ENCODE measurements at places on chromosomes 16 and 17. TPM values are rescaled to one million over a fixed set of nuclear protein-coding genes. Genes with fewer than 3 reads are reported as not detected.

The PLA2G10 gene
- polyA plus RNA-seq, result 0.47 TPM

DNA sequence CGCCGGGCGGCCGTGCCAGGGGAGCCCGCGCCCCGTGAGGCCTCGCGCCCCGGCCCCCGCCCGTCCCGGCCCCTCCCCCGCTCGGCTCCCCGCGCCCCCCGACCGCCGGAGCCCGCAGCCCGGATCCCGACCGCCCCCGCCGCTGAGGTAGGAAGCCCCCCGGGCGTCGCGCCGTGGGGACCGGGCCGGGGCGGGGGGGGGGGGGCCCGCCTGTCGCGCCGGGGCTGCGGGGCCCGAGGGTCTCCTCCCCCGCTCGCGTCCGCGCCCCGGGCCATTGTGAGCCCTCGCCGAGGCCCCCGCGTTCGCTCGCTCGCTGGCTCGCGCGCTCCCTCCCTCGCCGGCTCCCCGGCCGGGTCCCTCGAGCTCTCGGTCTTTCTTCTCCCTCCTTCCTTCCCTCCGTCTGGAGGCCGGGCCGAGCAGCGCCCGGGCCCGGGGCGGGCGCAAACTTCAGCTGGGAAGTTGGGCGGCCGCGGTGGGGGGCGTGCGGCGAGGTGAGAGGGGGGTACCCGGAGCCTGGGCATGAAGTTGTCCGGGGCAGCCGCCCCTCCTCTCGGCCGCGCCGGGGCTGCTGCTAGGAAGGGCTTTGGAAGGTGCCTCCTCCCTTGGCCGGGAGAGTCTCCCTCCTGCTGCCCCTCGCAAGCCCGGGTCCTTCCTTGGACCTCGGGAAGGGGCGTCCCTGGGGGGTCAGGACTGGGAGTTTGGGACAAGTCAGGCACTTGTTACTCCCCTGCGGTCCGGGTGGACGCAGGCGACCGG is 419 bp downstream of the GLIS2 start:
- no peak for DNase-seq

DNA sequence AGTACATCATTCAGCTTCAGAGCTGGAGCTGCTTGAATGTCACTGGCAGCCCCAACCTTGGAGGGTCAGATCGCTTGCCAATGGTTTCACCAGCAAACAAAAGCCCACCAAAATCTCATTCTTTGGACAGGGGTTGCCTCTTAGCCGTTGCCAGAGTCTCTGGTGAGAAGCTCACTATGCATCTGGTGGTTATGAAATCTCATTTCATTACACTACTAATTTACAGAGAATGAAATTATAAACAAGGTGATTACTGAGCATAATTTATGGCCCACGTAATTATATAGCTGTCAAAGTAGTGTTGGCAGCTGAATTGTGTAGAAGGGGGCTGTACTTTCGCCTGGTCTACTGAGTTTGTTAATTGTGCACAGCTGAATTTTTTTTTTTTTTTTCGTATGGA is 688.9 kb upstream of the KIF2B start:
- no peak for DNase-seq

The FBXW10B gene
- 0.66 TPM for polyA plus RNA-seq

- DNase-seq, result no peak
Observed at GRCh38 chr17:57006040-57006439, 28.1 kb downstream of the SCPEP1 start.

The TSPOAP1 gene
- 46.5 TPM for polyA plus RNA-seq

- no peak for DNase-seq
Observed at GRCh38 chr16:27384425-27384824, 17.5 kb upstream of the IL21R start.

DNA sequence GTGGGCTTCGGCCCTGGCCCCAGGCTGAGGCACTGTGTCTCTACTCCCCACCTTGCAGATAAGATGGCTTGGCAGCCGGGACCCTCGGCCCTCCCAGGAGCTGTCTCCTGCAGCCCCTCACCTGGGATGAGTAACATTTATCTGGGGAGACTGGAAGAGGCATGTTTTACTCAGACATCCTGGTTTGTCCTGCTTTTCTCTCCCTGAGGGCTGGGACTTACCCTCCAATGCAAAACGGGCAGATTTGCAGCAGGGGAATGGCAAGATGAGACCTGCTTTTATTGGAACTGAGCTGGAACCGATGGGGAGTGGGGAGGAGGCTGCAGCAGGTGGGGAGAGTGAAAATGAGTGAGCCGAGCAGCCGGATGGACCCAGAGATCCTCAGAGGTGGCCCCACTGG is 27.3 kb upstream of the UBE2G1 start:
- no peak for DNase-seq

The TBX6 gene
- 1.7 TPM for polyA plus RNA-seq

- no peak for DNase-seq
Observed at GRCh38 chr16:85436207-85436606, 176.9 kb upstream of the GSE1 start.

DNA sequence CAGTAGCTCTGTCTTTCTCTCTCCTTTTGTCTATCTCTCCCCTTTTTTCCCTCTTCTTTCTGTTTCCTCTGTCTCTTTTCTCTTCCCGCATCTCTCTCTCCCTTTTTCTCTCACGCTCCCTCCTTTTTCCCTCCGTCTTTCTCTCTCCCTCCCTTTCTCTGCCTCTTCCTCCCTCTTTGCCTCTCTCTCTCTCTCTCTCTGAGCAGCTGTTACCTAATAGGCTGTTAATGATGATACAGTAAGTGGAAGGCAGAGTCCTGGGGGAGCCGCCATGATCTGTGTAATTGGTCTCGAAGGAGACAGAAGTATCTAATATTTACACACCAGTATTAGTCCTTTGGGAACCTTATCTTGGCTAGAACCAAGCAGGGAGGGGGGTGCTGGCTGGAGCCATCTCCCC is 136.1 kb upstream of the CIBAR2 start:
- DNase-seq, result no peak

The KRT25 gene
- 0.09 TPM for polyA plus RNA-seq

- DNase-seq, result no peak
Observed at GRCh38 chr17:66783656-66784381, 51.1 kb upstream of the CACNG5 start.

DNA sequence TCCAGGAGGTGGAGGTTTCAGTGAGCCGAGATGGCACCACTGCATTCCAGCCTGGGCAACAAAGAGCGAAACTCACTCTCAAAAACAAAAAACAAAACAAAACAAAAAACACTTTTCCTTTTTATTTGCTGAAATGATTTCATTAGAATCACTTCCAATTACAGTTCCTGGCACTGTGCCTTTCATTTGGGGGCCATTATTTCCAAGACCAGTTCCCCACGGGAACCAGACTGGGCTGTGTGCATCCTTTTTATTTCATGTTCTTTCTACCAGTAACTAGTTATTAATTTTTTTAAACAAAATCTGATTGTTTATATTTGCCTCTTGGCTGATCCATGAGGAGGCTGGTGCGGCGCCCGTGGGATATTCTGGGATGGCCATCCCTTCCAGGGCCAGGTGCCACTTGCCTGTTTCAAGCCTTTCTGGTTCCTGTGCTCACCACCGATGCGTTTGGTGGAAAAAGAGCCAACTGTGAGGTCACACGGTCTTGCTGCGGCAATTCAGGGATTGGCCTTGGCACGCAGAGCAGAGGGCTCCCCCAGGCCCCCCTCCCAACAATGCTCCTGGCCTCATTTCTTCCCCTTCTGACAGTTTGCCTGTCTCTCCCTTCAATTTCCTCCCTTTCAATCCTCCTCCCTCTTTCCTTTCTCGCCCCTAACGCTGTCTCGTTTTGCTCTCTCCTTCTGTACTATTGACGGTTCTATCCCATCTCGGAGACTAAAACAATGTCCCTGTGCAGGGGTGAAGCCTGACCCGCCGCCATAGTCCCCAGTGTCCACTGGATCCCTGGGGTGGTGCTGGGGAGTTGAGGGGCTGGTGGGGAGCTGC is 13.4 kb downstream of the UBALD1 start:
- DNase-seq, result no peak

DNA sequence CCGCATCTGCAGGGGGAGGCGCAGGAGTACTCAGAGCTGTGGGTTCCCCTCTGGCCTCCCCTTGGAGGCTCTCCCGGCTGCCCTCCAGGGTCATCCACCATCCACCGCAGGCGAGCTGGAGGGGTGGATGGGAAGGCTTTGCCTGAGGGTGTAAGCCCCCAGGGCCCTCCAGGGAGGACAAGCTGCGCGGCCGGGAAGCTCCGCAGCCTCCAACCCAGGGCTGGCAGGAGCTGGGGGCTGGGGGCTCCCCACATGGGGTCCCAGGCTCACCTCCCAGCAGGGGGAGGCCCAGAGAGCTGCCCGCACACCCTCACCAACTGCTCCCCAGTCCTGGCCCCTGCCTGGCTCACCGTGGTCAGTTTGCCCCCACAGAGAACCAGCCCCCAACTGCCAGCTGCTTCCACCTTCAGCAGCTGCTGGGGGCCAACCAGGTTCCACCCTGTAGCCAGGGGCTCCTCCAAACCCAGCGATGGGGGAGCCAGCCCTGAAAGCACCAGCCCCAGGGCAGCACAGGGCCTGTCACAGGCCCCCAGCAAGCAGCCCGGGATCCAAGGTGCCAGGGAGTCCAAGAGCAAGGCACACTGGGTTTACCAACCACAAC is 19.8 kb upstream of the CHMP6 start:
- no peak for DNase-seq

- peak; percentile 80 for DNase-seq
Observed at GRCh38 chr16:88651276-88651988, 579 bp upstream of the CYBA start.

DNA sequence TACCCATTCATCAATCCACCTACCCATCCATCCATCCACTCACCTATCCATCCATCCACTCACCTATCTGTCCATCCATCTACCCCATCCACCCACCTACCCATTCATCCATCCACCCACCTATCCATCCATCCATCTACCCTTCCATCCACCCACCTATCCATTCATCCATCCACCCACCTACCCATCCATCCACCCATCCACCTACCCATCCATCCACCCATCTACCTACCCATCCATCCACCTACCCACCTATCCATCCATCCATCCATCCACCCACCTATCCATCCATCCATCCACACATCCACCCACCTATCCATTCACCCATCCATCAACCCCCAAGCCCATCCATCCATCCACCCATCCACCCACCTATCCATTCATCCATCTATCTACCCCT is 267.1 kb downstream of the MRTFB start:
- no peak for DNase-seq

GRCh38 chr17:37220607-37220953 is 155.2 kb upstream of the C17orf78 start:
- no peak for DNase-seq

The ZG16 gene
- polyA plus RNA-seq, result not detected

- no peak for DNase-seq
Observed at GRCh38 chr17:77427391-77427991, 286.7 kb downstream of the SEC14L1 start.

DNA sequence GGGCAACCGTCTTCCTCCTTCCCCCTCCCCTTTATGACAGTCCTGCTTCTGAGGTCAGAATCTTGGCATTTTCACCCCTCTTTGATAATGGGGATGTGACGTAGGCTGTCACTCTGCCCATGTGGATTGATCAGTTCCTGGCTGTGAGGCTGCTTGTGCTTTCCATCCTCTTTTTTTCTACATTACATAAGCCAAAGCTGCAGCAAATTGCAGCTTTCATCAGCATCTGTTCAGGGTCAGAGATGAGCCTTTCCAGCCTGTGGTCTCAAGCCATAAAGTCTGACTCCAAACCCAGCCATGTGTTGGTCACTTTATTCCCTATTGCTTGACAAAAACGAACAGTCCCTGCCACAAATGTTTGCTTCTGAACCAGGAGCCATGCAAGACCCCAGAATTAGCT is 535.1 kb downstream of the CDH11 start:
- DNase-seq, result peak; percentile 20

- no peak for DNase-seq
Observed at GRCh38 chr17:292016-292415, 60.6 kb downstream of the RPH3AL start.
